ENCODE measurements at places on chromosomes 4 and X.

GRCh38 chr4:168893807-168894206 is 116.2 kb downstream of the CBR4 start:
- no peak for DNase-seq

DNA sequence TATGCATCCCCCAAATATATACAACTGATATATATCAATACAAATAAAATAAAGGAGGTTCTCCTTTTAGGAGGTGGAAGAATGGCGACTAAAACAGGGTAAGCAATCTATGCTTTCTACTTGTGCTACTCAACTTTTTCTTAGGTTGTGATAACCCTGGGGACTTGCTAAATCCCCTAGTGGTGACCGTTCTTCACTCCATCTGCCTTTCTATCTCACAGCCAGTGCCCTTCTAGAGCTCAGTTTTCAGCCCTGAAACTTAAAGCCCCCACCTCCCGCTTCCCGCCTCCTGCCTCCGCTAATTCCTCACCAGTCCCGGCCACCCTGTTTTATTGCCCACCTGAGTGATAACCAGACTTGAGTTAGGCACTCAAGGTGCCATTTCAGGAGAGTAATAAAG is 15.5 kb upstream of the ESX1 start:
- no peak for DNase-seq

DNA sequence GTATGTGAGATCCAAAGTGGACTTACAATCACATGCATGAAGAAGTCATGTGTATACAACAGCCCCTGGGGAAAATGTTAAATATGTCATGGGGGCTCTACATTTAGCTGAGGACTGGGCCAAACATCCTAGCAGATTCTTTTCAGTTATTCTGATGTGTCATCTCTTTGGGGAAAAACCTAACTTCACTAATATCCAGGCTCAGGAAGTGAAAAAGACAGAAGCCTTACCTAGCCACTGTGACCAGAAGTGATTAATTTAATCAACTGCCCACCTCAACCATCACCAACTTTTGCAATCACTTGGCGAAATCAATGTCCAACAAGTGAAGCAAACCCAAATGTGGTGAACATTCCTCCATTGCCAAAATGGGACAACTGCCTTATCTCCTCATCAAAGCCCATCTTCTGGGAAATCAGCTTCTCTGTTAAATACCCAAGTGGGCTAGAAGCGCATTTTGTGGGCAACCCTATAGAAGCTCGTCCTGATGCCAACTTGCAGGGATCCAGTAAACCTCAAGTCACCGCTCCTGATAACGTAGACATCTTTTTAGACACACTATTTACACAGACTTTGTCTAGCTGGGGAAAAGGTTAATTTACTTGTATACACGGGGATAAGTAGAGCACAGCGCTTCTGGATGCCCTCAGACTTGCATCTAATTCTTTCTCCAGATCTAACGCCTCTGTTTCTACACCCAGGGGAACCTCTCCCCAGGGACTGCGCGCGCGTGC is 1.4 kb upstream of the HHIP start:
- no peak for DNase-seq

- no peak for DNase-seq
Measured at GRCh38 chr4:173506597-173507211, 23.3 kb downstream of the HAND2 start.

GRCh38 chr4:17168571-17168970 is 270.1 kb upstream of the LDB2 start:
- DNase-seq = peak; percentile 82

DNA sequence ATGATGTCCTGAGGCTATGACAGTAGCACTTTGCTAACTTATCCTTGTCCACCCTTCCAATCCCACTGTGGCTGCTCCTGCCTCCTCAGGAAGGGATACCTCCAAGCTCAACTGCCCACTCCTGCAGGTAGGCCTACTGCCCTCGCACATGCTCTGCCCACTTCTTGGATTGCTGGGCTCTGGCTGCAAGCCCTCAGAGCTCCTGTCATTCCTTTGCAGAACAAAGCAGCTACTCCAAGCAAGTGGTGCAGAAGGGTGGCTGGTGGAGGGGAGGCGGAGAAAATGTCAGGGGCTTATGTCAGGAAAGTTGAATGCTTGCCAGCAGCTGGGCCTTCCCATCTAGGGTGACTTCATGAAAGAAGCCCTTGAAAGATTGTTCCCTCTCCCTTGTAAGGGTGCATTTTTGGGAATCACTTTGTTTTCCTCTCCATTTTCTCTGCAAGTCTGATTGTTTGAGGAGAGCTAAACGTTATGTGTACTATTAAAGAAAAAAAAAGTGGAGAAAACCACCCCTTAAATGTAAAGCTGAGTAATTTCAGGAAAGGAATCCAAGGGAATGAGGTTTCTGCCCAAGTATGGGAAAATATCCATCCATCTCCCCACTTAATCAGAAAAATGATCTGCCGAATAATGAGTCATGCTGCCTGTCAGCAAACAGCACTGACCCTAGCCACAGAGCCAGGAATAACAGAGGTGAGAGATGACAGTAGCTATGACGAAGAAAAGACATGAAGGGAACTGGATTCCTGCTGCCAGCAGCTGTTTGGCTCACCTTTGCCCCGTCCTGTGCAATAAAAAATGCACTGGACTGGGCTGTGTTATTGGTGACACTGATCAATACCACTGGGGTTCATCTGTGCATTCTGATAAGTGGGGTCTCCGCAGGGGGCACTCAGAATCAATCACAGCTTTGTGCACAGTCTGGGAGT is 102.0 kb downstream of the RTL5 start:
- peak; percentile 93 for DNase-seq

DNA sequence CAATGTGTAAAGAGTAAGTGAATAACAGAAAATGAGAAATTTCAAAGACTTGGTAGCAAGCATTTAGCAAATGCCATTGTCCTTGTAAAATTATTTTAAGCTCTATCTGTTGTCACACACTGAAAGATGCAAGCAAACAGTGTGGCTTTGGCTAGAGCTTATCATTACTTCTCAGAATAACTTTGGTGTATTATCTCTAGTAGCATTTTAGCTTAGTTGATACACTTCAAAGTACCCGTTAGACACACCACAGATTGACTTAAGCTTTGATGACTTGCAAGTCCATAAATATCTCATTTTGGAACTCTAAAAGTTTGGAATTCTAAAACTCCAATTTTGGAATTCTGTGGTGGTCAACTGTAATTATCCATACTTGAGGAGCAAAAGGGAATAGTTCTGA is 98.6 kb downstream of the PDLIM5 start:
- DNase-seq = no peak

GRCh38 chr4:85587952-85588351 is 113.0 kb downstream of the ARHGAP24 start:
- DNase-seq = no peak

GRCh38 chr4:151287409-151287808 is 10.4 kb downstream of the PRSS48 start:
- peak; percentile 34 for DNase-seq

DNA sequence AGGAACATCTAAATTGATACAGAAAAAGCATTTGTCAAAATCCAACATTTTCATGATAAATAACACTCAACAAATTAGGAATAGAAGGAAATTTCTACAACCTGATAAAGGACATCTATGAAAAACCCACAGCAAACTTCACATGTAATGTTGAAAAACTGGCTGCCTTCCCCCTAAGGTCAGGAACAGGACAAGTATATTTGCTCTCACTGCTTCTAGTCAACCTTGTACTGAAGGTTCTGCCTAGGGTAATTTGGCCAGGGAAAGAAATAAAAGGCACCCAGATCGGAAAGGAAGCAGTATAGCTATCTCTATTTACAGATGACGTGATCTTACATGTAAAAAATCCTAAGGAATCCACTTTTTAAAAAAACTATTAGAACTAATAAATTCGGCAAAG is 97.1 kb upstream of the USP9X start:
- DNase-seq = no peak

- no peak for DNase-seq
Measured at GRCh38 chr4:148330161-148330560, 112.1 kb downstream of the NR3C2 start.

- DNase-seq = no peak
Measured at GRCh38 chrX:83336454-83336853, 171.6 kb upstream of the POU3F4 start.

DNA sequence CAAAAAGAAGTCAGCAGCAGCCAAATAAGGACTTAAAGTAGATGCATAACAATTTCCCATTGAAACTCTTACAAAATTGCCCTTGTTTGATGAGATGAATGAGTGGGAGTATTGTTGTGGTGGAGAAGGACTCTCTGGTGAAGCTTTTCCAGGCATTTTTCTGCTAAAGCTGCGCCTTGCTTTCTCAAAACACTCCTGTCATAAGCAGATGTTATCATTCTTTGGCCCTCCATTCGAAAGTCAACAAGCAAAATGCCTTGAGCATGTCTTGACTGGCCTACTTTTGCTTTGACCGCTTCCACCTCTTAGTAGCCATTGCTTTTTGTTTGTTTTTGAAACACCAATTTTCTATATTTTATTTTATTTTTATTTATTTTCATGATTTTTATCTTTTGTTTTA is 340.9 kb upstream of the FGF13 start:
- DNase-seq = no peak

- DNase-seq = no peak
Measured at GRCh38 chr4:146040623-146041022, 102.0 kb upstream of the ZNF827 start.

GRCh38 chr4:79747252-79747651 is 325.8 kb downstream of the ANTXR2 start:
- DNase-seq = no peak

DNA sequence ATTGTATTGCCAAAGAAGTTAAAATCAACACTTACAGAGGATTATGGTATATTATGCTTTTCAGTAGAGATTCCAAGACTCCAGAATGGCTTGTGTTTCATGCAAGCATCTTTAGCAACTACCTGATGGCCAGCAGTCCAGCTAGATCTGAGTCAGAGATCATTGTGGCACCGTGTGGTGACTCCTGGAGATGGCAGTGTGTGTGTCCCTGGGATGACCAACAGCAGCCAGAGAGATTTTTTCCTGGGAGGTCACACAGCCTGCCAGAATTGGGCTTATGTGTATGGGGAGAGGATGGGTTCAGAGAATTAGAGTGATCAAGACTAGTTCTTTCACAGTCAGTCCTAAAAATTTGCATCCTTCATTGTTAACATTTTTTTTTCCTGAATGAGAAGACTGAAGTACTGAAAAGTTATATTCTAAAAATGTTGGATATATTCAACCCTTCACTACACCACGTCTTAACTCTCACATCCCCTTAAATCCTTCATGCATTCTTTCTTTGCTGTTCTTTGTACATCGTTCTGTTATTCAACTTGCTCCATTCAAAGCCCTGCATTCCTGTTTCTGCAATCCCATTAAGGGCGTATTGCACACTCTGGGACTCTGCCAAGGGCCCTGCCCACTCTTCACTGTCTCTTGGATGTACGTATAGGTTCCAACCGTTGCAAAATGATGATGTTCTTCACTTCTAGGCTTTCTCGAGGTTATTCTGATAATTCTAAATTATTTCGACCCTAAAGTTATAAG is 12.4 kb downstream of the TENM3 start:
- no peak for DNase-seq

DNA sequence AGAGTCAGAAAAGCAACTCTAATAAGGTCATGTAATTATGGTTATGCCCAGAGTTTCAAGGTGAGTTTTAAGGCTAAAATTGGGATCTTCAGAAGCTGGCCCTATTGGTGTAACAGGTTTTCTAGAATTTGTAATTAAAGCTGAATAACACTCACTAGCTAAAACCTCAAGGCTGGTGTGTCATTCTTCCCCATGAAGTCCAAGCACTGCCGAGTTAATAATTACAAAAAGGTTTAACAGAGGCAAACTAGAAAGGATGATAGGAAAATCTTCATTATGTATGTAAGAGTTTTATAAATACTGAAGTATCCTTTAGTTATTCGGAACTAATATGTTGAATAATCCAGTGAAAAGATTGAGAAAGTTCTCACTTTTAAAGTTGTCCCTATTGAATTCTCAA is 34.3 kb downstream of the MXRA5 start:
- DNase-seq = no peak

DNA sequence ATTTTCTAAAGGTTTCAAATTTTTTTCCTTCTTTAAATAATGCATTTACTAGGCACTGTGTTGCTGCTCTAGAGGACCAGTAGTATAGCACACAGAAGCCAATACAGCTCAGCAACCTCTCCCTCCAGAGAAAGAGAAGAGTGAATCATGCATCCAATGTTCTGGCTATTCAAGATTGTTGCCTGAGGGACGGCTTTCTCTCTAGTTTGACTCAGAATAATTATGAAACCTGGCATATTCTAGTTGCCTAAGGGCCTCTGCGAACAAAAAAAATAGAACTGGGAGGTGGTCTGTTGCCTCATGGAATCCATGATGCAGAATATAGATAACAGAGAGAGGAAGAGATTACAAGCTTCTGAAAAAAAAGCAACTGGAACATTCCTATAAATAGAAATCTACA is 1233.3 kb upstream of the PABPC4L start:
- peak; percentile 65 for DNase-seq

DNA sequence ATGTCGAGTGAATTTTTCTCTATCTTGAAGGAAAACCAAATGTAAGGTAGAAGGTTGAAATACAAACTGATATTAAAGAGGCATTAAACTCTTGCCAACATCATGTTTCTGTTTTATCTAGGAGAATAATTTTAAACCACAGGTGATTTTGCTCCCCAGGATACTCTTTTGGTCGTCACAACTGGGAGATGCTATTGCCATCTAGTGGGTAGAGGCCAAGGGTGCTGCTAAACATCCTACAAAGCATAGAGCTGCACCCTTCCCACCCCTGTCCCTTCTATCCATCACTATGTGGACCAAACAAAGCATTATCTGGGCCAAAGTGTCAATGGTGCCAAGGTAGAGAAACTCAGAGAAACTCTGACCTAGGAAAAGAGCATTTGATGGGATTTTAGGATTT is 154.6 kb upstream of the MAGEB2 start:
- peak; percentile 24 for DNase-seq

DNA sequence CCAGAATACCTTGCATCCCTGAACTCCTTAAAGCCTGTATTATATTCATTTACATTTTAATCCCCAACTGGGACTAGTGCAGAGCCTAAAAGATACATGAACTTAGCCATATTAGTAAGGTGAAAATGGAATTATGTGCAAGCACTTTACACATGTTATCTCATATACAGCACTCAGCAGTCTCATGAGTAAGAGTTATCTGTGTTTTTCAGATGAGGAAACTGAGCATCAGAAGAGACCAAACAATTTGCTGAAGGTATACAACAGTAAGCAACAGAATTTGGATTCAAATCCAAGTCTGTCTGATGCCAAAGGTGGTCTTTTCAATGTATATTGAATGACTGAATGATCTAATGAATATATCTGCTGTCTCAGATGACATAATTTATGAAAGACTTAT is 12.3 kb downstream of the ATP7A start:
- DNase-seq = no peak

- peak; percentile 3 for DNase-seq
Measured at GRCh38 chrX:106862972-106863688, 40.0 kb downstream of the RIPPLY1 start.

Measured in EH (cell line).